ENCODE measurements at places on chromosomes 12 and 14. TPM values are rescaled to one million over a fixed set of nuclear protein-coding genes. Genes with fewer than 3 reads are reported as not detected.

DNA sequence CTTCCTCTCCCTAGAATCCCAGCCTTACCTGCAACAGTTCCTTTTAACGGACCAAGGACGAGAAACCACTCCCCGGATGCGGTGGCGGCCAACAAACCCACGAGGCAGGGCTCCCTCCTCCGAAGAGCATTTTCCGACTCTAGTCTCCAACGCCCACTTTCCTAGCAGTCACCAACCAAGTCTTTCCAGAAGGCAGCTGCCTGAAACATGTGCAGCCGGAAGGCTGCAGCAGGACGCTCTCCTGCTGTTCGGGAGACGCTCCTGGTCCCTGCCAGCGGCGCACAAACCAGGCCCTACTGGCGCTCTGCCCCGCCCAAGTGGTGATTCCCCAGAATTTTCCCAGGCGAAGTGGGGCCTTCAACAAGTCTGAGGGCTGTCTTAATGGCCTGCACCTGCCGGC lies 21.1 kb upstream of the ADAM20 start:
- DNase-seq: no peak

DNA sequence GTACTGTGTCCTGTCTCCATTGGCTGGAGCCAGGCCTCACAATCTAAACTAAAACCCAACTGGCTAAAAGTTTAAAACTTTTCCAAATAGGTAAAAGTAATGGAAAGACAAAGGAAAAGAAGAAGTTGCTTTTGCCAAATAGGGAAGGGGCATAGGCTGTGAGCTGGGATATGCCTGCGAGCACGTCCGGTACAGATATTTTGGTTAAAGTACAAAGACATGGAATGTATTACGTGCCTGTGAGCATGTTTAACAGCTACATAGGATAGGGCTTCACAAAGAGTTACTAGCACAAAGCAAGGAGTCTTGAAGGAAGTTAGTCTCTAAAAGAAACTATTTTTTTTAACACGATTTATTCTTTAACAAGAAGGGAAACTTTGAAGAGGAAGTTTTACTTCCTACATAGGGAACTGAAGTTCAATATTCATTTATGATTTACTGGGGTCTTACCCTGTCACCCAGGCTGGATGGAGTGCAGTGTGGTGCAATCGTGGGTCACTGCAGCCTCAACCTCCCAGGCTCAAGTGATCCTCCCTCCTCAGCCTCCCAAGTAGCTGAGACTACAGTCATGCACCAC lies 41.9 kb upstream of the INF2 start:
- no peak for DNase-seq

DNA sequence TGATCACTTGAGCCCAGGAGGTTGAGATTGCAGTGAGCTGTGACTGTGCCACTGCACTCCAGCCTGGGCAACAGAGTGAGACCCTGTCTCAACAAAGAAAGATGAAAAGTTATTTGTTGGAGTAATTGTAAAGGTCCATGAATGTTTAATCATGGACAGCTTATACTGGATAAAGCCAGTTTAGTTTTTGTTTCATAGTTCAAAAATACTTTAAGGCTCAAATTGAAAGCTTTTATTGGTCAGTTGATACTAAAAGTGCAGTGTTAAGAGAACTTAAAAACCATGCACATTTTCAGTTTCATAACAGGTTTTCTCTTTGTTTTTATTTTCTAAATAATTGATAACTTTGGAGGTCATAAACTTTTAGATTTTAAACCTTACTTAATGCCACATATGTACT lies 108.4 kb downstream of the MON2 start:
- no peak for DNase-seq

- no peak for DNase-seq
Measured at GRCh38 chr12:22299294-22299912, 35.1 kb downstream of the ST8SIA1 start.

- DNase-seq: no peak
Measured at GRCh38 chr12:51442324-51442723, 17.7 kb downstream of the SLC4A8 start.

DNA sequence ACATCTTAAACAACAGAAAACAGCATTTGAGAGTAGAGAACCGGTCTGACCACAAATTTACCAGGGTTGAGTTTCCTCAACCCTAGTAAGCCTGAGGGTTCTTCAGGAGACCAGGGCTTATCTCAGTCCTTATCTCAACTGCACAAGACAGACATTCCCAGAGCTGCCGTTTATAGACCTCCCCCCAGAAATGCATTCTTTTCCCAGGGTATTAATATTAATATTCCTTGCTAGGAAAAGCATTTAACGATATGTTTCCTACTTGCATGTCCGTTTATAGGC lies 12.3 kb downstream of the TMEM117 start:
- DNase-seq: no peak

- DNase-seq: no peak
Measured at GRCh38 chr12:33832900-33833299, 189.4 kb upstream of the ALG10 start.

- no peak for DNase-seq
Measured at GRCh38 chr14:33733721-33734120, 217.2 kb downstream of the EGLN3 start.

- no peak for DNase-seq
Measured at GRCh38 chr12:163406-163986, 50.5 kb downstream of the SLC6A12 start.

- DNase-seq: no peak
Measured at GRCh38 chr12:127731657-127732056, 535.3 kb upstream of the TMEM132C start.

GRCh38 chr12:54041097-54041690 lies 8.3 kb downstream of the HOXC5 start:
- no peak for DNase-seq

DNA sequence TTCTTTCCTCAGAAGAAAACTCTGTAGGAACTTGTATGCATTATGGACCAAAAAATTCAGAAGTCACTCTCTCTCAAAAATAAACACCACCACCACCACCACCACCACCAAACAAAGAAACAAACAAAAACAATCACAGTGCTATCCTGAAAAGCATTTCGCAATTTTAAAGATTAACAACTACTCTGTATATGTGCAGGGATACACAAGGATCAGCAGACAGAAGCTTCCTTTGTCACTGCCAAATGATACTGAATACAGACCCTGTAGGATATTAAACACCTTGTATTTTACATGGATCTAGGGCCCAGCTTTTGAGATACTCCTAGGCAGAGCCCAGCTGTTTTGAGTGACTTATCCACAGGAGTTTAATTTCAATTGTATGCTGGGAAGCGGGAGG lies 31.7 kb downstream of the ATP2B1 start:
- no peak for DNase-seq

DNA sequence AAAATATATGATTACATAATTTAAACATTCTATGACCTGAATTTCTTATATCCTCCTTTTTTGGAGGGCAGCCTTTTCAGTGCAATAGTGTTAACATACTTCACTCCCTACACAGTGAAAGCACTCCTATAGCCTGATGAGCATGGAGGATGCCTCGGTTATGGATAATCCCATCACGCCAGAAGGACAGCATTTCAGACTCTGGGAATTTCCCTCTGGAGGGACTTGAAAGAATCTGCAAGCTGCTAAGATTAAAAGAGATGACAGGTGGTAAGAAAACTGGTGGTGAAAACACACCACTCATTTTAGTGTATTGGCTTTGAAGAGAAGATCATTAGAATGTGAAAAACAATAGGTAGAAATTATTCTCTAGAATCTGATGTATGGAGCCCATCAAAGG lies 99.3 kb upstream of the LMNTD1 start:
- DNase-seq: no peak

GRCh38 chr12:103728323-103728722 lies 112.7 kb downstream of the NT5DC3 start:
- no peak for DNase-seq

DNA sequence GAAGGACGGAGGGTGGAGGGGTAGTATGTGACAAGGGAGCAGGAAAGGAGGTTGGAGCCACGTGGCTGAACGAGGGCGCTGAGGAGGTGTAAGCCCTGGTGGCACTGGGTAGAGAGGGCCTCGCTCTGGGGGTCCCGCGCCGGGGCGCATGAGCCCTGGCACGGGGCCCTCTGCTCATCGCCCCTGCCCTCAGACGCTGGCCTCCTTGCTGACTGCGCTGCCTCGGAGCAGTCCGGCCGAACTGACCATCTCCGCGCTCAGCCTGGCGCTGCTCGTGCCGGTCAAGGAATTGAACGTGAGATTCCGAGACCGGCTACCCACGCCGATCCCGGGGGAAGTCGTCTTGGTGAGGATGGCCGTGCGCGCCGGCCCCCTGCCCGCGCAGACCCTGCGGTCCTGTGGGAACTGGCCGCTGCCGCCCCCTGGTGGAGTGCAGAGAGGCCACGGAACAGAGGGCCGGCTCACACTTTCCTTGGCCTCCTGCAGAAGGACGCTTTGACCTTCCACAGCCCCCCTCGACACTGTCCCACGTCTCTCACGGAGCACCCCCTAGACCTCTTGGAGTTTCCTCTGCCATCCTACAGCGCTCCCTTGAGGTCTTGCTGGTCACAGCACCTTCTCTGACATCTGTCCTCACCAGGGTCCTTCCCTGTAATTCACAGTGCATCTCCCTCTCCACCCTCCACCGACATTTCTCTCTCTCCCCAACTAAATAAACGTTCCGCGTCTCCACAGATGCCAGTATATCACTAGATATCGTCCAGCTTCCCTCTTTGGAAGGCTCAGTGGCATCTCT lies 10.5 kb downstream of the ARHGEF25 start:
- no peak for DNase-seq

DNA sequence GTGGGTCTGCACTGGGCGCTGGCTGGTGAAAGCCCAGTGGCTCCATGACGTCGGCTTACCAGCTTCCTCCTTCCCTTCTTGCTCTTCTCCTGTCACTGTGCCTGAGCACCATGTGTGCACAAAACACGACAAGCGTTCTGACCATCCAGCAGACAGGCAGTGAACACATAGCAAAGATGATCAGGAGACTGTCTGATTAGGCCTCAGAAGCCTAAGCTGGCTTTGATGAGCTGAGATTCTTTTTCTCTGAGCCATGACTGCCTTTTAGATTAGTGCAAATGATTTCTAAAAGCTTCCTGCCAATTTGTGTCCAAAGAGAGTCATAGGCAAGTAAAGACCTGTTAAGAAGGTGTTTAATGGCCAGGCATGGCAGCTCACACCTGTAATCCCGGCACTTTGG lies 83.1 kb downstream of the AACS start:
- DNase-seq: no peak

DNA sequence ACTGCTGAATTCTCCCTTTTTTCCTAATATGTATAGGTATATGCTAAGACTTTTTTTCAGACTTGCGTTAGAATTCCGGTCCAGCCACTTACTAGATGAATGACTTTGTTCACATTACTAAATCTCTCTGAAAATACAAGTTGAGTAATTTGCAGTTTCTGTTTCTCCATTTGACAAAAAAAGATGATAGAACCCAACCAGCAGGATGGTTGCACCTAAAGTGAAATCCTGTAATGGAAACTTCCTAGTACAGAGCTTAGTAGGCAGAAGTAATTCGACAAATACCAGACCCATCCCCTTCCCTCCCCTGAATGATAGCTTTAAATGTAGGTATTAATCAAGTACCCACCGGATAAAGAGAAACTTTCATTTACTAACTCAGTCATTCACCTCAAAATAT lies 113.6 kb upstream of the RAP1B start:
- DNase-seq: no peak

DNA sequence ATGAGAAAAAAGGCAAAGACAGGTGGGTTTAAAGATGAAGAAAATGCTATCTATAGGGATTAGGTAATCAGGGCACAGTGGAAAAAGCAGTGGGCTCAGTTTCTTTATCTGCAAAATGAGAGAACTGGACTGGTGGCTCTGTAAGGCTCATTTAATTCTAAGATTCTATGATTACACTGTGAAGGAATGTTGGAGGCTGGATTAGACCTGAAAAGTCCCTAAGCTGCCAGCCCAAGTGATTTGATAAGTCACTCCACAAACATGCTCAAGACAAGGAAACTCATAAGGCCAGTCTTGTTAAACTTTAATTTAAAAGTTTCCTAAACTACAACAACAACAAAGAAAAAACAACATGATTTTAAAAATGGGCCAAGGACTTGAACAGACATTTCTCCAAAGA lies 75.1 kb downstream of the DCAF5 start:
- DNase-seq: peak; percentile 93

DNA sequence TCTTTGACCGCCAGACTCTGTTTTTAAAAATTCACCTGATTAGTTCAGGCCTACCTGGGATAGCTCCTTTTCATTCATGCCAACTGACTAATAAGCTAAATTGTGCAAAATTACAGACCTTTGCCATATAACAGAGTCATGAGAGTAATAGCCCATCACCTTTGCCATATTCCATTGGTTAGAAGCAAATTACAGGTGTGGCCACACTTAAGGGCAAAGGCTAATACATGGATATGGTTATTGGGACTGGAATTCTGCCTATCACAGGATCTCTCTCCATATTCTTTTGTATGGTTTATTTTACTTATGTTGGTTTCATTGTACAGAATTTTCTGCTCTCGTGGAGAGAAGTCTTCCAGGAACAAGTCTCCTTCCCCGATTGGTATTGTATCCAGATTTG lies 115.2 kb downstream of the EGLN3 start:
- DNase-seq: no peak

DNA sequence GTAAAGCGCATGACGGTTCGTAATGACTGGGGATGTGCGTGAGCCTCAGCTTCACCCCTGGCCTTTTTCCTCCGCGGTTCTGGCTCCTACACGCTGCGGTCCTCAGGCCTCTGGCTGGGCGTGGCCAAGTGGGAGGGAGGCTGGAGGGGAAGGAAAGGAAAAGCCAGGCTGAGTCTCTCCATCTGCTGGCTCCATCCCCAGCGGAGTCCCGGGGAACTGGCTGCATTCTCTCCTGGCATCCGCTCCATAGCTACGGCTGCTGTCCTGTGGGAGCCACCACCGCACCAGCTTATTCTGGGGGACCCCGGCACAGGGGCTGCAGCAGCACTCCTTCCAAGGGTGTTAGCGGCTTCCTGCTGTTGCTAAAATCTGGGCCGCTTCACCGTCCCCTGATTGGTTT lies 68.2 kb upstream of the SLC24A4 start:
- no peak for DNase-seq

- no peak for DNase-seq
Measured at GRCh38 chr14:34219661-34220377, 242.2 kb downstream of the SPTSSA start.

GRCh38 chr12:102299731-102300130 lies 102.1 kb upstream of the PMCH start:
- no peak for DNase-seq

DNA sequence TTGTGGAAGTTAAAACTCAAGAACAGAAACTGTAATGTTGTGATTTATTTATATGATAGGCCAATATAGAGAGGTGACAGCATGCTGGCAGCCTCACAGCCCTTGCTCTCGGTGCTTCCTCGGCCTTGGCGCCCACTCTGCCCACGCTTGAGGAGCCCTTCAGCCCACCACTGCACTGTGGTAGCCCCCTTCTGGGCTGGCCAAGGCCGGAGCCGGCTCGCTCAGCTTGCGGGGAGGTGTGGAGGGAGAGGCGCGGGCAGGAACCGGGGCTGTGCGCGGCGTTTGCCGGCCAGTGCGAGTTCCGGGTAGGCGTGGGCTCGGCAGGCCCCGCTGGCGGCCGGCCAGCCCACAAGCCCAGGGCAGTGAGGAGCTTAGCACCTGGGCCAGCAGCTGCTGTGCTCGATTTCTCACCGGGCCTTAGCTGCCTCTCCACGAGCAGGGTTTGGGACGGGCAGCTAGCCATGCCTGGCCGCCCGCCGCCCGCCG lies 65.8 kb upstream of the SLC8A3 start:
- no peak for DNase-seq

TBC1D30 gene
- total RNA-seq: 3.7 TPM

SPIC gene
- total RNA-seq: not detected

FOXA1 gene
- total RNA-seq: 8.2 TPM

KRT5 gene
- total RNA-seq: not detected

CACNA1C gene
- total RNA-seq: 1.3 TPM

OR4N2 gene
- not detected for total RNA-seq

SDS gene
- total RNA-seq: not detected

CLEC1B gene
- total RNA-seq: not detected

TSPAN19 gene
- 0.92 TPM for total RNA-seq

ALG10B gene
- 3.9 TPM for total RNA-seq

MYO1A gene
- total RNA-seq: not detected

KLHL33 gene
- total RNA-seq: 0.08 TPM

Measured in kidney epithelial cell (primary cell).